ENCODE measurements at places on chromosomes 3 and 15.

GRCh38 chr3:58863206-58863605, 186.6 kb downstream of the CFAP20DC start:
- DNase-seq = no peak

GRCh38 chr15:38720893-38721567, 156.4 kb upstream of the RASGRP1 start:
- no peak for DNase-seq

DNA sequence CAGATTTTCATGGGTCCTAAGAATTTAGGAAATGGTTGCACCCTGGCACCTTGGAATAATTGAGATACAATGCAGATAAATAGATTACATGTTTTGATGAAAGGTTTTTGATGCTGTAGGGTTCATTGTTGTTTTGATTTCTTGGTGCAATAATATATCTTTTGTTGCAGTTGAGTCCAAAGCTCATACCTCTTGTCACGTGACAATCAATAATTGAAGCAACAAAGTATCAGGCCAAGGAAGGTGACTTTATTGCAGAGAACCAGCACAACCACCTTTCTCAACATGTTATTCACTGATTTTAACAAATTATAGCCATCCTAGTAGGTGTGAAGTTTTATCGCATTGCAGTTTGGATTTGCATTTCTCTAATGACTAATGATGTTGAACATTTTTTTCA, 285.5 kb upstream of the SLCO3A1 start:
- no peak for DNase-seq

DNA sequence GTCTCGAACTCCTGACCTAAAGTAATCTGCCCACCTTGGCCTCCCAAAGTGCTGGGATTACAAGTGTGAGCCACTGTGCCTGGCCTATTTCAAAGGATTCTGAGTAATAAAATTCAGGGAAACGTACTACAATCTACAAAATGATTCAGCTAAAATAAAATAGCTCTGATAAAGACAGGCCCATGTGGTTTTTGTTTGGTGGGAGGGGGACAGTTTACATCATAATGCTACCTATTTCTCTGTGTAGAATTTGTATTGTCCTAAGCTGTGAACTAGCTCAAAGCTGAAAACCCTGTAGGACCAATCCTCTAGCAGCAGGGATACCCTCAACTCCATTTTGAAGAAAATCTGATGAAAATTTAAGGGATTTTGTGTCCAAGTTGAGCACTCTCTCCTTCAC, 25.8 kb downstream of the CDV3 start:
- no peak for DNase-seq

DNA sequence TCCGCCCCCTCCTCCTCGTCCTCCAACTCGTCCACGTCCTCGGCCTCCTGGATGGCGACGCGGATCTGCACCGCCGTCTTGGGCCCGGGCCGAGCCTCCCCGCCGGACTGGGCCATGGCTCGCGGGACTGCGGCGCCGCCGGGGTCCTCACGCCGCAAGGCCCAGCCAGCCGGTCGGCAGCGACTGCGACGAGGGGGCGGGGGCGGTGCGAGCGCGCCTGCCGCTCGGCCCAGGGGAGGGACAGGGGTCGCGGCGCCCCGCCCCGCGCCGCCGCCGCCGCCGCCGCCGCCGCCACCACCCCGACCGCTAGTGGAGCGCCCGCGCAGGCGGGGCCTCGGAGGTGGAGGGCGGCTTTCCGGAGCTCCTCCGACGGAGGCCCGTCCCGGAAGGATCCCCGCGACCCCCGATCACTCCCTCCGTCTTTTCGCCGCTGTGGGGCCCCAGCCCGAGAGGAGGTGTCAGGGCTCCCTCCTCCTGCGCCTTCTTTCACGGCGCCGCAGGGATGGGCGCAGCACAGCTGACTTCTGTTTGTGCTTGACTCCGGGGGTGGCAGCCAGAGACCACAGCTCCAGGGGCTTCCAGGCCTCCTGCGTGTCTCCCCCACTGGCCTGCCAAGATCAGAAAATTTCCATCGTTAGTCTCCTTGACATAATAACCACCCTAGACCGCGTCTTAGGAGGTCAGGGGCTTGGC, at the start of gene LARP6:
Gene LARP6, minus strand, starts transcription at position 185 of the 693 bp plus-strand sequence. Its CDS starts 69 bp downstream, at position 116.
- DNase-seq = no peak

DNA sequence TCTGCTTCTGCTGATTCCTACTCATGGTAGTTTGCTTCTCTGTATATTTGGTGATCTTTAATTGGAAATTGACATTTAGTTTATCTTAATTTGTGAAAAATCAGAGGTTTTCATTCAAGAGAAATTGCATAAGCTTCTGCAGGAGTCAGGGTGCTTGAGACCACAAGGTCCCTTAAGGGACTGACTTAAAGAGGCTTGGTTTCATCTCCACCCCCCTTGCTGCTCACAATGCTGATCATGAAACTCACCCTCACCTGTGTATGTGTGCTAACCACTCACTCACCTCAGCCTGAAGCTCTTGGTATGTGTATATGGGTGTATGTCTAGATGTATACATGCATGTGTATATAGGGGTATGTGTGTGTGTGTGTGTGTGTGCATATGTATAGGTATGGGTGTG, 11.4 kb downstream of the PGPEP1L start:
- DNase-seq = no peak

GRCh38 chr3:65899226-65899625, 139.5 kb downstream of the MAGI1 start:
- no peak for DNase-seq

GRCh38 chr3:66255865-66256264, 35.1 kb downstream of the SLC25A26 start:
- no peak for DNase-seq
